ENCODE measurements at places on chromosomes 11 and 22.
A peak's percentile ranks its signal among the peaks of the same experiment; 100 is the strongest.

GRCh38 chr11:68383976-68384501 lies 71.6 kb downstream of the LRP5 start:
- DNase-seq = peak; percentile 53

DNA sequence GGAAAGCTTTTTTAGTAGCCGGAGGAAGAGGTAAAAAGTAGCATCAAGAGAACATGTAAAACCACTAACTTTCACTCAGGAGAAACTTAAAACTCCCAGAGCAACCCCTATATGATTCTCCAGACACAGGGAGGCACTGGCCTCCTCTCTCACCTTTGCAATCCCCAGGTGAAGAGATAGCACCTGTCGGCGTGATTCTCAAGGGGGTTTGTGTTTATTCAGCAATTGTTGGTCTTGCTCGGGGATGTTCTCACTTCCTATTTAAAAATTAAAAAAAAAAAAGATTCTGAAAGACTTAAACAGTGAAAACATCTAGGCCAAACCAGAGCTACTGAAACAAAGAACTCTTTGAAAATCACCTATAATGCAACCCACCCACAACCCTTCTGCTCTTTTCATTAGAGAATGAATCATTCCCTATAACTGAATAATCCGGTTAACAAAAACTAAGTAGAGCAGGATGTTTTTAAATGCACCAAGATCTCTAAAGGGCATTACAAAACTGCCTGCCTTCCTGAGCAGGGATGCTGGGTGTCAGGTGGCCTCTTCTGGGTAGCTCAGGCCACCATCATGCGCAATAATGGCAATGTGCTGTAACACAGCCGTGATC lies 24.9 kb downstream of the DHCR7 start:
- DNase-seq = no peak

GRCh38 chr11:116144387-116144958 lies 628.3 kb downstream of the BUD13 start:
- no peak for DNase-seq

GRCh38 chr11:120001178-120002090 lies 136.5 kb downstream of the TRIM29 start:
- DNase-seq = no peak

DNA sequence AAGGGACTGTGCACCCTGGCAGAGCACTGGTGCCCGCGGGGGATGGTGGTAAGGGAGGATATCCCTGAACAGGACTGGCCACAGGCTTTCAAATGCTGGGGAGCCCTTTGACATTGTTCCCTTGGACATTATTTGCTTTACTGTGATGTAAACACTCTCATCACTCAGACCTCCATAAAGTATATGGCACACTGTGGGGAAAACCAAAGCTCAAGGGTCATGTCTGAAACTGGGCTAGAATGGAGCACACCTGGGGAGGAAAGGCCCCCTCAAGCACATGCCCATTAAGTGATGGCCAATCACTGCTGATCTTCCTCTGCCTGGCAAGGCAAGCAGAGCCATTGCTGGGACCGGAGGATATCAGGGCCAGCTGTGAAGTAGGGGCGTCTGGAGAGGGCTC lies 60.9 kb upstream of the TENM4 start:
- no peak for DNase-seq

DNA sequence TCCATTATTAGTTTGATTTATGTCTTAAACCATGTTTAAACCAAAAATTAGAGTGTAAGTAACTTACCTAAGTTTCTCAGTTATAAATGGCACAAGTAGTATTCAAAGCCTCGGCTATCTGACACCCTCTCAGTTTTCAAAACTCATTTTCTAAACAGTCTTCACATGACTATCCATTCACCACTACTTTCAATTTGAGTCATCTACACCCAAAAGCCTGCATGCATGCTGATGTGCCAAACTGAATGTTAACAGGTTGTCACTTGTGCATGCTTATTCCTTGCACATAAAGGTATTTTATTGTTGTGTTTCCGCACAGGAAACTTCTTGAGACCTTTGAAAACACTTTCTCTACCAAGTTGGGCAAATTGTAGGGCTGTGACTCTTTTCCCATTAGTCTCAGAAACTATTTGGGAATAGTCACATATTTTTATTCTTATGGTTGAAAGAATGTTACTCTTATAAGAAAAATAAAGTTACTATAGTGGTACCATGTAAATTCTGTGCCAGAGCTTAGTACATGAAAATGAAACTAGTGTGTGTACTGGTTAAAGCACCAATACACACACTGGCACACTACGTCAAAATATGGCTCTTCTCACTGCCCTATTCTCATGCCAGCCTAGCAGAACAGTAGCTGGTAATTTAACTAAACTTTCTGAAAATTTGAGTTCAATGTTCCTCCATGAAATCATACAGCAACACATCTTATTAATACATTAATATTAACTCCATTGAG lies 2.2 kb upstream of the OR51E2 start:
- DNase-seq = no peak

DNA sequence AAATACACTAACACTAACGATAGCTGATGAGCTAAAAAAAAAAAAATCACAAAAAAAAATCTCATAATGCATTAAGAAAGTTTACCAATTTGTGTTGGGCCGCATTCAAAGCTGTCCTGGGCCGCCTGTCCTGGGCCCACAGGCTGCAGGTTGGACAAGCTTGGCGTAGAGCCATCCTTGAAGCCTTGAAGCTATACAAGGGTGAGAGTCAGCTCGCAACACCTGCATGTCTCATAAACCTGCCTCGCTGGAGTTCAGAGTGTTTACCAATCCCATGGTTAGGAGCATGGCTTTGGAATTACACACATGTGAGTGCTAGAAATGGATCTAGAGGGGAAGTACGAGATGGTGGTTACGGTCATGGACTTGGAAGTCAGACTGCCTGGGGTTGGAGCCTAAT lies 453.7 kb downstream of the INSC start:
- DNase-seq = no peak

DNA sequence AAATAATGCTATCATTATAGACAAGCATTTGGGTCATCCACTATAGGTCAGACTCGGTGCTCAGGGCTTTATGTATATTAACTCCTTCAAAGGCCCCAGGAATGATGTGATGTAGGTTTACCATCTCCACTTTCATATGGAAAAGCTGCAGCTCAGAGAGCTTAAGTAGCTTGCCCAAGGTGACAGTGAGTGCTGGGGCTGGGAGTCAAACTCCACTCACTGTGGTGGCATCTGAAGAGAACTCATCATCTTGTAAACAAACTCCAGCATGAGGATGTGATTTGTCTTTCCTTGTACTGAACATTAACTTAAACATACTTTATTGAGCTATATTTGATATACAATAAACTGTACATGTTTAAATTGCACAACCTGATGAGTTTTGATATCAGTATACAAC lies 25.4 kb downstream of the TENM4 start:
- DNase-seq = no peak

DNA sequence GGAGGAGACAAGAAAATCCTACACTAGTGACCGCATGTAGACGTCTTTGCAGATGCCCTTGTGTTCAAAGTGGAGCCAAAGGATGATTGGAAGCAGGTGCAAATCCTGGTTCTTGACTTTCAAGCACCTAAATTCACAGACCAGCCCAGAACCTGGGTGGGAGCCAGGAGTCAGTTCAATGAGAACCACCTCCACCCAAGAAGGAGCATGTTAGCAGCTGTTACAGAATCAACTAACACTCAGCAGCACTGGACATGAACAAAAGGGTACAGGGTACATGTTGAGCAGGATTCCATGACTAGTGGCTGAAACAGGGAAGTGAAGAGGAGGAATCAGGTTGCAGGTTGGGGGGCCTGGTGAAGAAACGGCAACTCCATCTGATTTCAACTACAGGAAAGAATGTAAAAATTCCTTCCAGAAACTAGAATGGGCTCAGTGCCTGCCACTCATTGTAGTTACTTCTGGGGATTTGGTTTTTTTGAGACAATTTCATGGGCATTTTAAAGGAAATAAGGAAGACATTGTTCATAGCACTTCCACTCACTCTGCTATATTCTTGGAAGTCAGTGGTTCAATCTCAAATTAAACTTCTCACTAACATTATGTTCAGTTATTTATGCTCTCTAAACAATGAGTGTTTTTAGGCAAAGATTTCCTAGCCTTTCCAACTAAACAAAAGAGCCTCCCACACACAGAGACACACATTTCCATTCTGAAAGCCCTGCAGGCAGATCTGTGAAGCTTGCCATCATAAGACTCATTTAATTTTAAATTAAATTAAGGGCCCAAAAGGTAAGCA lies 173.3 kb downstream of the CADM1 start:
- no peak for DNase-seq

DNA sequence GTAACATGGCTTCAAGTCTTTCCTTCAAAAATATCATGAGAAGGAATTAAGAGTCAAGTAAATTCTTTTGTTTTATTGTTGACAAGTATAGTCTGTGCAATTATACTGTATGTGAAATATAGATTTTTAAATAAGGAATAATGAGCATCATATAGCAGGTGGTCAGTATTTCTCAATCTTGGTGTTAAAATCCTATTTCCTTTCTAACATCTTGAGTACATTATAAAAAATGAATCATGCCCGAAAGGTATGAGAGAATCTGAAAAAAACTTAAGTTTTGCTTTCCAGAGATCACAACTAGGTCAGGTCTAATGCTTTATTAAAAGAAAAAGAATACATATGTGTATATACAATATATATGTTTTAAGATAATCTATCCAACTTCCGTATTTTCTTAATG lies 53.1 kb downstream of the KIF18A start:
- DNase-seq = no peak

GRCh38 chr11:18697576-18697975 lies 1.0 kb upstream of the TMEM86A start:
- no peak for DNase-seq

DNA sequence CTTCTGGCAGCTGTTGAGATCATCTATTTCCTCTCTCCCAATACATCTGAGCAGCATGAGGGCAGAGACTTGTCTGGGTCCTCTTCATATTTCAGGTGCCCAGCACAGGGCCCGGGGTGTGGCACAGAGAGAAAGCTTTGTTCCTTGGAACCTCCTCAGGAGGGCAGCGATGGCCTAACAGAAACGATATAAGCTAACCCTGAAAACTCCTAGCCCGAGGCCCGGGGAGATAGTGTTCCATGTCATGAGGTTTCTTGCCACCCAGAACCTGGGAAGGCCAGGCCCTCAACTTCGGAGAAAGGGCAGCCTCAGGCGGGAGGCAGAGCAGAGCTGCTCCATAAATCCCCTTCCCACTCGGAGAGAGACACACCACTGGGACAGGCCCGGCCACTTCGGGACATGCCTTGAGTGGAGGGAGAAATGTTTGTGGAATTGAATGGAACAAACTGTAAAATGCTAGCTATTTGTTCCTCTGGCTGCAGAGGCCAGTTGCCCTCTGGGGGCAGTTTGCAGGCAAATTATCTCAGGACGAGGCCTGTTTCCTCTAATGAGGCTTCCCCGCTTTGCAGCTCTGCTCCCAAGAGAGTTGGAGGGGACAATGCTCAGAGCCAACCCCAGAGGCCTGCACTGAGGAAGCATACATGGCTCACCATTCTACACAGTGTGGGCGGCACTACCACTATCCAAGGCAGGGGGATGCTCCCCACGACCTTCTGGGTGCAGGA lies 11.6 kb downstream of the ARRB1 start:
- DNase-seq = peak; percentile 45

DNA sequence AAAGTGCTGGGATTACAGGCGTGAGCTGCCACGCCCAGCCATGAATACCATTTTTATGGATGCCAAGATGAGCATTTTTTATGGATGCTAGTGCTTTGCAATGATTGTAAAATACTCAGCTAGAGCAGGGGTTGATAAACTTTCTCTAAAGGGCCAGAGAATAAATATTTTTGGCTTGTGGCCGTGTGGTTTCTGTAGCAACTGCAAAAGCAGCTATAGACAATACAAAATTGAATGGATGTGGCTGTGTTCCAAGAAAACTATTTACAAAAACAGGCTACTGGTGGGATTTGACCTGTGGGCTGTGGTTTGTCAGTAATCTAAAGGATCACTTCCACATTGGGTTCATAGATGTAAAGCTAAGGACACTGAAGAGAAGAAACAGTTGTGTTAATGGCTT lies 56.0 kb downstream of the COMMD9 start:
- DNase-seq = no peak

- DNase-seq = no peak
Observed at GRCh38 chr11:114052160-114052559, 7.4 kb upstream of the ZBTB16 start.

DNA sequence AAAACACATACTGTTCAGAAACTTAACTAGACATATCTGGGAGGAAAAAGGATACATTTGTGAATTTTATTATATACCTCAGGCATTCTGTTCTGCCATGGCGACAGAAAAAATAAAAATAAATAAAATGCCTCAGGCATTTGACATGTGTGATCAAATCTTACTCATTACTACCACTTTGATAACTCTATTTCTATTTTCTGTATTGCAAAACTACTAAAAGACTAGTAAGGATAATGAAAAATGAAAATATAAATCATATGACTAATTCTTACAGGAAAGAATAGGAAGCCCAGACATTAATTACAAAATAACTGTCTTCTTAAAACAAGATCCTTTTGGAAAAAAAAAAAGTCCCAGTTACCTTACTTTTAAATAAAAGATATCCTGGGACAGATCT lies 5.3 kb downstream of the PICALM start:
- no peak for DNase-seq

DNA sequence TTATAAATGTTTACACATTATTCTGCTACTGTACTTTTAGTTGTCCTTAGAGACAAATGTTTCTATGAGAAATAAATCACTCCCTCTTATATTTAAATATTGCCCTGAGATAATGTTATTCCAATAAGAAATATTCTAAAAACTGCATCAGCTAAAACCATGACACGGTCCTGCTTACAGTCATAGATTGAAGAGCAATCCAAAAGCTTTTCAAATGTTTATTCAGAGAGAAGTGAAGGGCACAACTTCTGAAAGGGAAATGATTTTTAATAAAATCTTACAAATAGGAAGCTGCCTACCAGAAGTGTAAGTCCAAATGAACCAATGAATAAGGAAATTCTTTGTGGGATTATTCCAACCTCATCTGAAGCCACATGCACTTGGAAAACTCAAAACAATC lies 49.2 kb downstream of the STK33 start:
- no peak for DNase-seq

DNA sequence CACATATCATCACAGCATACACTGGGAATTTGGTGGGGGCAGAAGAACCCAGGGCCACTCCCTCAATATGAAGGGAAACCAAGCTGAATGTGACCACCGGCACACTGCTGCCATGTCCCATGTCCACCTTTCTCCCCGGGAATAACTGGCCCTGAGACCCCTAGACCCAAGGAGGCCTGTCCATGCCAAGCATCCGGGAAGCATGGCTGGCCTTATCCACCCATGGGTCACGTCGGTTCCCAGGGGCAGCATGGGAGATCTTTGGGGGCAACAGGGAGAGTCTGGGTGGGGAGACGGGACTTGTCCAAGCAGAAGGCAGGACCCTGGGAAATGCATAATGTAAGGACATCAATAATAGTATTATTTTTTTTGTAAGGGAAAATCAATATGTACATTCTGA lies 10.4 kb upstream of the MIEF1 start:
- no peak for DNase-seq

- no peak for DNase-seq
Observed at GRCh38 chr22:39489094-39490068, 12.7 kb upstream of the MIEF1 start.

DNA sequence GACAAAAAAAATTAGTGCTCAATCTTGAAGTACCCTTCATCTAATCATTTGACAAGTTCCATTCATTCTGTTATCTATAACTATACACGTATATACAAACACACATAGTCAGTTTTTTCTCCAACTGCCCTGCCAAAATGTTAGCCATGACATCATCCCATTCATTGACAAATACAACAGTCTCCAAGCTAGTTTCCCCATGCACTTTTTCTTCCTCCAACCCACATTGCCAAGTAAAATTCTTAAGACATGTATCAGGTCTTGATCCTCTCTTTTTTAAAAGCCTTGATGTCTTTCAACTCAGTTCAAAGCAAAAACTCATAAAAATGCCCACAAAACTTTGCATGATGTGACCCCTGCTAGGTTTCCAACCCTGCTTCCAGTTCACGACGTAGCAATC lies 58.1 kb downstream of the DDI1 start:
- DNase-seq = no peak

Measured in erythroblast (primary cell).